ENCODE measurements at places on chromosomes 5 and 9. TPM values are rescaled to one million over a fixed set of nuclear protein-coding genes. Genes with fewer than 3 reads are reported as not detected.

TSSK1B gene
- not detected for total RNA-seq

SLC36A2 gene
- not detected for total RNA-seq

CDH12 gene
- total RNA-seq: not detected

RNF180 gene
- total RNA-seq: 13.0 TPM

CCL21 gene
- total RNA-seq: 18.0 TPM

SLC23A1 gene
- total RNA-seq: not detected

SOHLH1 gene
- total RNA-seq: not detected

LECT2 gene
- not detected for total RNA-seq

GRCh38 chr9:9556865-9557803, 1055.7 kb downstream of the PTPRD start:
- DNase-seq: no peak

DNA sequence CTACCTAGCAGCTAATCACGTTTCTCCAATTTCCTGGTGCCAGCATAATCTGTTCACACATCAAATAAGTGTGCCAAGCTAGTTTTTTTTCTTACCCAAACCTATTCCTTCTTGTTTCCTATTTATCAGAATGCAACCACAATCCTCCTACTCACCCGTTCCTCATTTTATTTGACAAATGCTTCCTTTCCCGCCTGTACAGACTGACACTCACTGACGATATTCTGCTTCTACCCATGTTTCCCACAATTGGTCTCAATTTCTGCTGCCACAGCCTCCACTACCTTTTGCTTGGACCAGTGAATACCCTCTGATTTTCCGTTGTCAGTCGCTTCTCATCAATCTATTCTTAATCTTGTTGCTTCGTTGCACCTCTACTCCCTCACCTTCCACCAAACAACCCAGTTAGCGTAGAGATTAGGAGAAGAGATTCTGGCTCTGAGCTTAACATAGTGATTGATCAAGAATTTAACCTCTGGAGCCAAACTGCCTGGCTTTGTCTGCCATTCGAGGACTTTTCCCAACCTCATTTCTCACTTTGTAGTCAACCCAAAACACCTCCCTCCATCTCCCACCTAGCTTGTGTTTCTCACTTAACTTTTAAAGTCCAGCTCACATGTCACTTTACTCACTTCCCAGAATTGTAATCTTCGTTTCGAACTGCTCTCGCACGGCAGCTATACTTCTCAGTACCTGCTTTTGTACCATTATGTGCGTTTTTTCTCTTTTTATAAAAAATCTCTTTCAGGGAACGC, 729 bp upstream of the TMEM38B start:
- no peak for DNase-seq

DNA sequence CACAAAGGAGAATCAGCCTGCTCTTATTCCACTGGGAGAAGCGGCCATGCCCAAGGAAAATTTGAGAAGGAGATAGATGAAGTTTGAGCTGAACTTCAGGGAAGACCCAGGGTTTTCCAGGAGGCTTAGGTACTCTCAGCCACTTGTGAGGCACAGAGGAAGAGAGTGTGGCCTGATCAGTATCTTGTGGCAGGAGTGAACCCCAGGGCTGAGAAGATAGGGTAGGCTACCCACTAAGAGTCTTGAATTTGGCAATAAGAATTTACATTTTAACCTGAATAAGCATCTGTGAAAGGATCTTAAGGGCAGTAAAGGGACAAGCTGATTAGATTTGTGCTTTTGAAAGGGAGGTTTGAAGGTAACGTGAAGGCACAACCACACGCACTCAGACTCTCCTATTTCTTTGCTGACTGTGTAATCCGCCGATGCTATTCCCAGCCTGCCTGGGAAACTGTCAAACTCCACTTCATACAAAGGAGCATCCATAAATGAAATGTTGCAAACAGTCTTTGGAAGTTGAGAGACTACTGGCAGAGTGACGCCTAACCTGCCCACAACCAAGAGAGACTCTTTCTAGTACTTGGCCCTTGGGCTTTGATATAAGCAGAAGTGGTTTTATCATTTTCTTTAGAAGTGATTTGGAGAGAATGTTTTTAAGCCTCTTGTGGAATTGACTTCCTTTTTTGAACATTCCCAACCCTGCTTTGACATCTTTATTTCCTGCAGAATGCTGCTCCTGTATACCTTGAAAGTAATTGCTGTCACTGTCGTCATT, 108.2 kb upstream of the VCAN start:
- no peak for DNase-seq

DNA sequence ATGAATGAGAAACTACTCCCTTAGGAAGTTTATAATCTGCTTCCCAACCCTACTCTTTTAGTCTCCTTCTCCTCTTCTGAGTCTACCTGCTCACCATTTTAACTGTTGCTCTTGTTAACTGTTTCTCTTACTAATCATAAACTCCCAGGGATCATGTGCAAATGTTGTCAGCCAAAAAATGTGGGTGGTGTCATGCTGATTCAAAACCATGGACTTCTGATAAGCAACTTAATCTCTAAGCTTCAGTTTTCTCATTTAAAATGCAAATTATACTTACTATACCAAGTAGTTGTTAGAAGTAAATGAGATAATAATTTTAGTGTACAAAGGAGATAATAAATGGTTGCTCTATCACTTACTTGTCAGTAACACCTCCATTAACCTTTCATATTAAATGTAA, 45.9 kb upstream of the TLX3 start:
- DNase-seq: no peak

DNA sequence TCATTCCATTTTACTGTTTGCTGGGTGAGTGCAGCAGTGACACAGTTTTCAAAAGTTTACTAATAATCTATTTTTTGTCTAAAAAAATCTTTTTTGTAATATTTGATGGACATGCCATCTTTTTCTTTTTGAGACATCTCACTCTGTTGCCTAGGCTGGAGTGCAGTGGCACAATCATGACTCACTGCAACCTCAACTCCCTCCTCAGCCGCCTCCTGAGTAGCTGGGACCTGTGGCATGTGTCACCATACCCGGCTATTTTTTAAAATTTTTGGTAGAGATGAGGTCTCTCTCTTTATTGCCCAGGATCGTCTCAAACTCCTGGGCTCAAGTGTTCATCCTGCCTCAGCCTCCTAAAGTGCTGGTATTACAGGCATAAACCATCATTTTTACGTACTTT, 86.0 kb downstream of the KDM4C start:
- no peak for DNase-seq

GRCh38 chr9:110105107-110105506, 102.9 kb downstream of the C9orf152 start:
- no peak for DNase-seq

- DNase-seq: no peak
Measured at GRCh38 chr9:100354121-100354800, 1.5 kb upstream of the TEX10 start.

Data from mesenteric fat pad (tissue), 1 donor.